Activated T-cell treated with anti-CD3 and anti-CD28 coated beads, Interleukin-2, amount 50 U/mL, for 1 hour (primary cell): ENCODE measurements at places on chromosomes 11 and 22.

GRCh38 chr11:126357969-126358762, 2.7 kb downstream of the ST3GAL4 start:
- DNase-seq: no peak

- DNase-seq: no peak
Measured at GRCh38 chr22:25637032-25637431, 72.6 kb downstream of the GRK3 start.

- no peak for DNase-seq
Measured at GRCh38 chr11:63811522-63811921, 1.7 kb upstream of the SPINDOC start.

GRCh38 chr22:31250740-31251600, 38.9 kb downstream of the LIMK2 start:
- no peak for DNase-seq

- no peak for DNase-seq
Measured at GRCh38 chr11:119885861-119886567, 157.0 kb upstream of the NECTIN1 start.

- no peak for DNase-seq
Measured at GRCh38 chr11:120031156-120031555, 106.8 kb downstream of the TRIM29 start.

DNA sequence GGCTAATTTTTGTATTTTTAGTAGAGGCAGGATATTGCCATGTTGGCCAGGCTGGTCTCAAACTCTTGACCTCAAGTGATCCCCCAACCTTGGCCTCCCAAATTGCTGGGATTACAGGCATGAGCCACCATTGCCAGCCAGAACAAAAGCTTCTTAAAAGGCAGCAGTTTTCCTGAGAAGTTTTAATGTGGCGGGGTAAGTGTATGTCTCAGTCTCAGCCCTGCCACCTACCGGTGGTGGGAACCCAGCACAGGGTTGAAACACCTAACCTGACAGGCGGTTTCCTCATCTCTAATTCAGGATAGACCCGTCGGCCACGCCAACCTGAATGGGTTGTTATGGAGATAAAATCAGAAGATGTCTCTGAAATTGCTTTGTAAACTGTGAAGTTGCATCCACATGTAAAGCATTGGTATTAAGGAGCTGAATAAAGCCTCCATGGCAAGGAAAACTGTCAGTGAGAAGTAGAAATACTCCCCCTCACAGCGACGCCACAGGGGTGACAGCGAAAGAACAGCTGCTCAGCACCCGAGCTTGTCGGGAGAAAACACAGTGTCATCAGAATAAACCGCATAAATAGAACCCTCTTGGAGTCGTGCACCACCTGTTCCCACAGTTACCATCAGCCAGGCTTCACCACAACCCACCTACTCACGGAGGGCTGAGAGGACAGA, 165.9 kb upstream of the NCAM1 start:
- DNase-seq: no peak

GRCh38 chr11:75925785-75926164, 110.8 kb downstream of the UVRAG start:
- no peak for DNase-seq

DNA sequence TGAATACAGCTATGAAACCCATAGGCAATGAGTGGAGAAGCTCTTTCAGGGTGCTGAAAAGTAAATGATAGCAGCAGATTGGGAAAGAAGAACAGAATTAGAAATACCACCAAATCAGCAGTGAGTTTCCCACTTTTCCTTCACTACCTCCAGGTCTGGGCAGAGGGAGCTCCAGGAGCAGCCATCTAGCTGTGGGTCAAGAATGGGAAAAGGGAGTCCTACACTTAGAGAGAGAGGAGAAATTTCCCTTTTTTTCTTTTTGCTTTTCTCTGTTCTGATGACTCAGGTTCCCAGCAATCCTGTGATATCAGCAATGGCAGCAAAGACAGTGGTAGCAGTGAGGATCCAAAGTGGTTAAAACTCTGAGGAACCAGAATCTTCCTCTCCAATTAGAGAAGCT, 263.9 kb downstream of the NXPE2 start:
- DNase-seq: no peak

DNA sequence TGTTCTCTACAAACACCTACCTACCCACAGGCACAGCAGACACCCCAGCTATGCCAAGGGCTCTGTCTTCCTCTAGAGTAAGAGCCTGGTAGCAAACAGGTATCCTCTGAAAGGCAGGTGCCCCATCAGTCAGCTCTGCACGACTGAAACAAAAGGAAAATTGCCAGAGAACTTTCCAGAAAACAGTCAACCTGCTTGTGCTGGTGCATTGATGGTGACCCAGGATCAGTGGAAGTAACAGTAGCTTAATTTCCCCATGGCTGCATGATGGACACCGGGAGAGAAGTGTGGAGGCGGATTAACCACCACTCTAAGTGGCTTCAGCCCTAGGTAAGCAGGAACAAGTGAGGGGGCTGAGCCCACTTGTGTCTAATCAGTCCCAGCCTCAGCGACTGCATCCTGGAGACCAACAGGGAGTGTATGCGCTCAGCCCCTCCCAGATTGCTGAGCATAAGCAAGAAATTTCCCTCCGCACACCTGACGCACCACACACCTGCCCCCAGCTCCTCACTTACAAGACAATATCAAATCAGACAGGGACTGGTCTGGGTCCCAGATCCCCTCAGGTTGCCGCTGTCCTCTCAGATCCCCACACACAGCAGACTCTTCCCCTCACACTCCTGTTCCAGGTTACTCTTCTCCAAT, 70.7 kb upstream of the IGLL5 start:
- no peak for DNase-seq

DNA sequence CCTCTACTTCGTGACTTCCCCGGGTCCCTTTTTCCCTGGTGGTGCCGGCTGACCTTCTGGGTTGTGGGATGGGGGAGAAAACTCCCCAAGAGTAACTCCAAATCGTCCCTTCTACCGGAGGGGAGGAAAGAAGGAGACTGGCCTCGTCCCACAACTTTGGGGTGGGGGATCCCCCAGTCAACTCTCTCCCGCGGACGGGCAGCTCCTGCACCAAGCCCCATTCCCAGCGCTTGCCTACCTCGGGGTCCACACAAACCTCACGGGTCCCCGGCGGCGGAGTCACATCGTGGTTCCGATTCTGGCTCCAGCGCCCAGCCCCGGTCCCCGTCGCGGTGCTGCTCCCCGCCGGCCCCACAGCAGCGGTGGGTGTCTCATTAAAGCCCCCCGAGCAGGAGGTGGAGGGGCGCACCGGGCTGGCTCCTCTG, 317 bp downstream of the BDNF start:
- no peak for DNase-seq

DNA sequence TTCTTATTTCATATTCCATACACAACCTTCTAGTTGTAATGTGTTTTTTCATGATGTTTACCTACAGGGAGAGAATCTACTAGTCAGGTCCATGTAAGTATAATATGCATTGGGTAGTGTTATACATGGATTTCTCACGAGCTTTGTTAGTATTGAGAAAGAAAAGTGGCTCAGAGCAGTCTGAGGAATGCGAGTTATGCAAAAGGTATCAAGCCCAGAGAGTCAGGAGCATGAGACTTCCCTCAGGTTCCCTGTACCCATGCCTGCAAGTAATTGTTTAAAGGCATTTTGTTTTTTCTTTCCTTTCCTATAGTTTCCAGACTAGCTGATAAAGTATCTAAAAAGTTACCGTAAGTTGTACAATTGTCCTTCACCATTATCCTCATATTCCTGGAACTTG, 66.1 kb downstream of the STK33 start:
- DNase-seq: no peak

GRCh38 chr11:69898123-69898522, 78.9 kb upstream of the FGF3 start:
- no peak for DNase-seq

- DNase-seq: no peak
Measured at GRCh38 chr11:5238486-5238885, 4.2 kb upstream of the HBD start.

DNA sequence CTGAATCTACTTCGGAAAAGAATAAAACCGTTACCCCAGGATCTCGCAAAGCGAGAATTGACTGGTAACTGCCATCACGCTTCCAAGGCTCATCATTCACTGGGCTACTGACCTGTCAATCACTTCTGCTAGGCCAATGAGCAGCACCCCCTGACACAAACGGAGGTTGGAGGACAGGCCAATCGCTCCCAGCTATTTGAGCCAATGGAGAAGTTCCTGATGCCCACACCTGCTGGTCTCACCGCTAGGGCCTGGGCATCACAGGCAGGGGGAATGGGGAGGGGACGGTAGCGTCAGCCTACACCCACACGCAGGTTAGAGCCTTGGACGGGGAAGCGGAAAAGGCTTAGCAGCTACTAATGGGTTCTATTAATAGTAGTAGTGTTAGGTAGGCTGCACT, 56.7 kb upstream of the CHST1 start:
- no peak for DNase-seq

GRCh38 chr11:47188259-47188658, 2.0 kb upstream of the PACSIN3 start:
- no peak for DNase-seq

- no peak for DNase-seq
Measured at GRCh38 chr11:22084056-22084455, 108.8 kb upstream of the ANO5 start.

DNA sequence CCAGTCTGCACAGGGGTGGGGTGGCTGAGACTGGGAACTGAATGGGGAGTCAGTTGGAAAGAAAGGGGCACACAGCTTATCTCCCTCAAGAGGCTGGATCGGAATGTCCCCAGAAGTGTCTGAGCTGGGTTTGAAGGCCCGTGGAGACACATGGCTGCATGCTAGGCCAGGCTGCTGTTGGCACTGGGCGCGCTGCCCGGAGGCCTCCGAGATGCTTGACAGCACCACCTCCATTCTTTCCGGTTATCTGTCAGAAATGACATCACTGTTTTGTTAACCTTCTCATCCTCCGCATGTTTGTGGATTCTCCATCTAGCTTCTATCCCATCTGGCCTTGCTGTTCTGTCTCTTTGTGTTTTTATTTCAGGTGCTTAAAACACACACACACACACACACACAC, 85.5 kb downstream of the APIP start:
- no peak for DNase-seq

DNA sequence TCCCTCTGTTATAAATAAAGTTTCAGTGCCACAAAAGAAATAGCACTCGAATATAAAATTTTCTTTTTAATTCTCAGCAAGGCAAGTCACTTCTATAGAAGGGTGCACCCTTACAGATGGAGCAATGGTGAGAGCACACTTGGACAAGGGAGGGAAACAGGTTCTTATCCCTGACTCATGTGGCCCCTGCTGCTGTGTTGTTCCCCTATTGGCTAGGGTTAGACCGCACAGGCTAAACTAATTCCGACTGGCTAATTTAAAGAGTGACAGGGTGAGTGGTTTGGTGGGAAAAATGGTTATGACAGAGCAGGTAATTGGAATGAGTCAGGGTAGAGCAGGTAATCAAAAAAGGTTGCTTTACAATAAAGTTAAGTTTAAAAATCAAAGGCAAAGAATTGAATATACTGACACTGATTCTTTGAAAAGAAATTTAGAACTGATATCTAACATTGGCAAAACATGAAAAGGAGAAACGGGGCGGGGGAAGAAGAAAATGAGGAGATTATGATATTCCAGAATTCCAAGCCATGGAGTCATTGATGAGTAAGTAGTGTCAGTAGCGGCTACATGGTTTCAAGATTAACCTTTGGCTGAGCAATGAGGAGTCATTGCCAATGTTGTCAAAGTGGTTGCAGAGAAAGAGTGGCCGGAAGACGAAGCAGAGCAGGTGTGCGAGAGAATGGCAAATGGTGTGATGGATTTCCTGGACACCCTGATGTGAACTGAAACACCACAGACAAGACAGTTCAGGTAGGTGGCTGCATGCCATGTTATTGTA, 48.4 kb upstream of the MRGPRX1 start:
- no peak for DNase-seq

GRCh38 chr11:69058511-69059270, 10.0 kb downstream of the TPCN2 start:
- no peak for DNase-seq

- no peak for DNase-seq
Measured at GRCh38 chr11:9302448-9302847, 11.9 kb downstream of the TMEM41B start.

DNA sequence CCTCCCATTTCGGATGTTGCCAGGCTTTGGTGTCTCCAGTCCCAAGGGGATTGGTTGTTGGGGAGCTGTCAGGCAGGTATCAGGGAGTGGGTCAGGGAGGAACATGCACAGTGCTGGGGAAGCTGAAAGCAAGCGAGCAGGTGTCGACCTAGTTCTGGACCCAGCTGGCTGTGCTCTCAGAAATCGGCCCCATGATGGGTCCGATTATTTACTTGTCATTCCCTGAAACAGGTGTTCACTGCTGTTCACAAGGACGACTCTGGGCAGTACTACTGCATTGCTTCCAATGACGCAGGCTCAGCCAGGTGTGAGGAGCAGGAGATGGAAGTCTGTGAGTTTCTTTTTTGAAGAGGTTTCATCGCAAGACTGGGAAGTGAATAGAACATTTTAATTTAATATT, 76.8 kb downstream of the JAM3 start:
- no peak for DNase-seq

- no peak for DNase-seq
Measured at GRCh38 chr11:115548878-115549528, 44.8 kb upstream of the CADM1 start.
